Aorta (tissue), 5 donors: ENCODE measurements at places on chromosomes 7 and 10. TPM values are rescaled to one million over a fixed set of nuclear protein-coding genes. Genes with fewer than 3 reads are reported as not detected.
A peak's percentile ranks its signal among the peaks of the same experiment; 100 is the strongest.

The CBLL1 gene
- 20.4 TPM for total RNA-seq

- no peak for DNase-seq
These were observed 79.5 kb downstream of the PAX2 start for GRCh38 chr10:100824886-100825285.

GRCh38 chr10:97898429-97898828 is 48.8 kb downstream of the GOLGA7B start:
- DNase-seq, result peak; percentile 35

DNA sequence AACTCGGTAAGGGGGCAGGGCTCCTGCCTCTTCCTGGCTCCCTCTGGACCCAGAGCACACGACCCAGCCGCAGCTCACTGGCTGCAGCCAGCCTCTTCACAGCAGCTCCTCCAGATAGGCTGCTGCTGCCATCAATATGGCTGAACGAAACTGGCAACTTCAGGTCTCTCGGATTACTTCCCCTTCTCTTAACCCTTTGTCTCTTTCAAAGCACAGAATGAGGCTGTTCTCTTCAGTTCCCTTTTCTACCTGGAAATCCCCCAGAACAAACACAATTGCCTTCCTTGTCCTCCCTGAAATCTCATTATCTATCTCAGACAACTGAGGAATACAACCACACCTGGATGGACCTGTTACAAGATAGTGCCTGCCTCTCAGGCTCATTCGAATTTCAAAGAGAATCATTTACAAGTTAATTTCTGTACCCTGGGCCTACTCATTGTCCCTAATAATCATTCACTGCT is 193.4 kb upstream of the MBL2 start:
- no peak for DNase-seq

DNA sequence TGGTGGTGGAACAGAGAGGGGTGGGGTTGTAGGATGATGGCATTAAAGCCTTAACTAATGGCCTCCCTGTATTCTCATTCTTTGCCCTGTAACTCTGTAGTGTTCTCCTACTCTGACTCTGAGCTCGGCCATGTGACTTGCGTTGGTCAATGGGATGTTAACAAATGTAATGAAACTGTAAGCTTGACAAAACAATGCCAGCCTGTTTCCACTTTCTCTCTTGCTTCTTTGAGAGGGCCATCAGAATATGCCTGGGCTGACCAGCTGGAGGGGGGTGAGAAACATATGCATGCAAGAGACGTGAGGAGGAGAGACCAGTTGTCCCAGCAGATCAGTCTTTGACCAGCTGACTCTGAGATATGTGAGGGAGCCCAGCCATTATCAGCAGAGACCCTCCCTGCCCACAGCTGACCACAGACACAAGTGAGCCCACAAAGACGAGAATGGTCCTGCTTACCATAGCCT is 100.6 kb downstream of the ICA1 start:
- no peak for DNase-seq

The PSD gene
- 0.16 TPM for total RNA-seq

GRCh38 chr7:21767300-21767900 is 178.3 kb downstream of the CDCA7L start:
- no peak for DNase-seq

The KCNIP2 gene
- total RNA-seq, result 3.9 TPM

- no peak for DNase-seq
These were observed 28.6 kb downstream of the MTURN start for GRCh38 chr7:30163231-30163894.

DNA sequence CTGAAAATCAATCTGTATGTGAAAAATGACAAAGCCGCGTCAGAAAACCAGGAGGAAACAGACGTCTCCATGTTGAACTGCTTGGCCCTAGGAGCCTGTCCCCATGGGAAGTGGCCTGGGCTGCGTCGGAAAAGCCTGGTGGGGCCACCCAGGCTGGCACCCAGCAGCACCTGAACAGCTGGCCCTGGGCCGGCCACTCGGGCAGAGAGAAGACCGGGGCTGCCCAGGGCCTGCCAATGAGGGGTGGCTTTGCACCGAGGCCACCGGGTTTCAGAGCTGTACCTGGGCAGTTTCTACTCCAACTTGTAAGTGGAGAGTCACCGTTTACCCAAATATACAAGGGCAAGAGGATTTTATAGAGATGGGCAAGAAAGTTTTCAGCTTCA is 1.1 kb upstream of the FUOM start:
- no peak for DNase-seq
